Aorta (tissue), 5 donors: ENCODE measurements at places on chromosomes 13 and 19. TPM values are rescaled to one million over a fixed set of nuclear protein-coding genes. Genes with fewer than 3 reads are reported as not detected.
A peak's percentile ranks its signal among the peaks of the same experiment; 100 is the strongest.

GRCh38 chr13:99124794-99125316, 75.8 kb upstream of the UBAC2 start:
- DNase-seq, result no peak

- DNase-seq, result no peak
Measured at GRCh38 chr13:98775844-98776598, 23.5 kb upstream of the SLC15A1 start.

DNA sequence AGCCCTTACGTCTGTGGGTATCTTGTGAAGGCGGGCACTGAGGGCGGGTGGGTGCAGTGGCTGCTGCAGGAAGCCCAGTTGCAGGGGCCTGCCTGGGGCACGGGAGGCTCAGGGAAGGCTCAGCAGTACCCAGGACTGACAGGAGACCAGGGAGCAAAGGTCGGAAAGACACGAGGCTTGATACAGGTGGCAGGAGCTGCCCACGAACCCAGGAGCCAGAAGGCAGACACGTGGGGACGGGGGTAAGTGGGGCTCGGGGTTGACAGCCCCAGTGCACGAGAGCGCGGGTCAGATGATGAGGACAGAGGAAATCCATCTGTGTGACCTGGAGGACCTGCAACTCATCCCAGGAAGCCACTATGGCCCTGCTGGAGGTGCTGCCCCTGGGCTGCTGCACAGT, 25.3 kb downstream of the ELAVL1 start:
- DNase-seq, result no peak

GRCh38 chr19:43367822-43368221, 14.3 kb downstream of the CD177 start:
- no peak for DNase-seq

GRCh38 chr19:5844456-5845433, 5.2 kb upstream of the FUT6 start:
- no peak for DNase-seq

GRCh38 chr13:47718556-47718955, 282.5 kb downstream of the SUCLA2 start:
- DNase-seq, result no peak

GRCh38 chr19:8265872-8266271, 42.3 kb downstream of the CD320 start:
- DNase-seq, result no peak

DNA sequence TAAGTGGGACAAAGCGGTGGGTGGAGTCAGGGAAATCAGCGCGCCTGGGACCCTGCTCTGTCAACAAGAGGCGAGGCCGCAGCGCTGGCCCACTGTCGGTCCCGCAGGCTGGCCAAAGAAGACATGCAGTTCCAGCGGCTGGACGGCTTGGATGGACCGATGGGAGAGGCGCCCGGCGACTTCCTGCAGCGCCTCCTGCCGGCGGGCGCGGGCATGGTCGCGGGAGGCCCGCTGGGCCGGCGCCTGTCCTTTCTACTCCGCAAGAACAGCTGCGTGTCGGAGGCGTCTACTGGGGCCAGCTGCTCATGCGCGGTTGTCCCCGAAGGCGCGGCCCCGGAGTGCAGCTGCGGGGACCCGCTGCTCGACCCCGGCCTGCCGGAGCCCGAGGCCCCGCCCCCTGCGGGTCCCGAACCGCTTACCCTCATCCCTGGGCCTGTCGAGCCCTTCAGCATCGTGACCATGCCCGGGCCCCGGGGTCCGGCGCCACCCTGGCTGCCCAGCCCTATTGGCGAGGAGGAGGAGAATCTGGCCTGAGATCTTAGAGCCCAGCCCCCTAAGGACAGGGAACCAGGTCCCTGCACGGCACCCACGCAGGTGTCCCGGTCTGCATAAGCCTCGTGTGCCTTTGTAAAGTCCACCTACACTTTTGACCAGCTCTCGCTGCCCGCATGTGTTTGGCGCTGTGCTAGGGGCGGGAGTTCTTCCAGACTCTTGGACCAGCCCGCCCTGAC, 6.1 kb downstream of the BEST2 start:
- peak; percentile 91 for DNase-seq

The PLVAP gene
- total RNA-seq, result 411 TPM

The DPF1 gene
- total RNA-seq, result 2.1 TPM

The CAMSAP3 gene
- not detected for total RNA-seq

The METTL21C gene
- not detected for total RNA-seq
